ENCODE measurements at places on chromosomes 5 and 9. TPM values are rescaled to one million over a fixed set of nuclear protein-coding genes. Genes with fewer than 3 reads are reported as not detected.

Gene S1PR3
- total RNA-seq: 1.2 TPM

Gene OR1L1
- total RNA-seq: not detected

Gene TTC33
- 12.0 TPM for total RNA-seq

Gene CCDC152
- 0.21 TPM for total RNA-seq

Gene MARCOL
- total RNA-seq: not detected

Gene PCDHGA8
- total RNA-seq: 1.3 TPM

Gene GLIPR2
- 1.6 TPM for total RNA-seq

Gene SLU7
- total RNA-seq: 67.3 TPM

Gene TNC
- 483 TPM for total RNA-seq

Gene ANGPTL2
- under 0.01 TPM for total RNA-seq

Gene CCDC112
- total RNA-seq: 6.5 TPM

Gene CBY3
- not detected for total RNA-seq

Gene GRM6
- total RNA-seq: not detected

Gene F12
- 9.8 TPM for total RNA-seq

Gene FOXD4L4
- total RNA-seq: 0.34 TPM

Gene IFNA21
- total RNA-seq: not detected

Gene CCDC187
- total RNA-seq: under 0.01 TPM

Gene ARAP3
- total RNA-seq: 3.4 TPM

Gene PCDHAC2
- total RNA-seq: 25.5 TPM

Gene GLRA1
- total RNA-seq: not detected

Gene TXNDC15
- total RNA-seq: 41.2 TPM

Gene TRIM32
- 27.3 TPM for total RNA-seq

Gene IL4
- total RNA-seq: not detected

Gene ANP32B
- total RNA-seq: 13.0 TPM

Gene COL15A1
- total RNA-seq: not detected

Gene MARVELD2
- total RNA-seq: 42.0 TPM

Gene LRRTM2
- not detected for total RNA-seq

Gene OR2V1
- total RNA-seq: not detected

Gene ST8SIA4
- 2.7 TPM for total RNA-seq

Gene SLC25A2
- not detected for total RNA-seq

Gene DOCK2
- 0.14 TPM for total RNA-seq

Gene TOMM5
- 136 TPM for total RNA-seq

Gene ADRA1B
- not detected for total RNA-seq

Gene BARHL1
- total RNA-seq: not detected

Gene GARIN3
- not detected for total RNA-seq

Gene EIF4E1B
- total RNA-seq: not detected

Gene PRELID2
- 8.9 TPM for total RNA-seq

Gene FLT4
- total RNA-seq: not detected

Gene BRINP1
- total RNA-seq: 0.34 TPM

Gene ANKRD31
- 0.34 TPM for total RNA-seq

Gene STK32A
- 3.1 TPM for total RNA-seq

Gene FRRS1L
- not detected for total RNA-seq

Gene FAM78A
- 0.34 TPM for total RNA-seq

Gene CDC20B
- total RNA-seq: under 0.01 TPM
